Gastrocnemius medialis (tissue), 4 donors: ENCODE measurements at places on chromosomes 7 and 10. TPM values are rescaled to one million over a fixed set of nuclear protein-coding genes. Genes with fewer than 3 reads are reported as not detected.

DNA sequence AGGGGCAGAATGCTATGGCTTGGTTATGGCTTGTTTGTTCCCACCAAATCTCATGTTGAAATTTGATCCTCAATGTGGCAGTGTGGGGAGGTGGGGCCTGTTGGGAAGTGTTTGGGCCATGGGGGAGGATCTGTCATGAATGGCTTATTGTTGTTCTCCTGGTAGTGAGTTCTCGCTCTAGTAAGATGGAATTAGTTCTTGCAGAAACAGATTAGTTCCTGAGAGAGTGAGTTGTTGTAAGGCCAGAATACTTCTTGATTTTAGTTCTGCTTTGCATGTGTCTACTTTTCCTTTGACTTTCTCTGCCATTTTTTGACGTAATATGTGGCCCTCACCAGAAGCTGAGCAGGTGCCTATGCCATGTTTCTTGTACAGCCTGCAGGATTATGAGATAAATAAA lies 188.2 kb downstream of the KIF20B start:
- no peaks in the 10 kb centered on the region for H3K36me3 ChIP-seq
- no peaks in the 10 kb centered on the region for H3K4me1 ChIP-seq
- no peak overlapping the region for H3K27ac ChIP-seq
- no peak for DNase-seq

DNA sequence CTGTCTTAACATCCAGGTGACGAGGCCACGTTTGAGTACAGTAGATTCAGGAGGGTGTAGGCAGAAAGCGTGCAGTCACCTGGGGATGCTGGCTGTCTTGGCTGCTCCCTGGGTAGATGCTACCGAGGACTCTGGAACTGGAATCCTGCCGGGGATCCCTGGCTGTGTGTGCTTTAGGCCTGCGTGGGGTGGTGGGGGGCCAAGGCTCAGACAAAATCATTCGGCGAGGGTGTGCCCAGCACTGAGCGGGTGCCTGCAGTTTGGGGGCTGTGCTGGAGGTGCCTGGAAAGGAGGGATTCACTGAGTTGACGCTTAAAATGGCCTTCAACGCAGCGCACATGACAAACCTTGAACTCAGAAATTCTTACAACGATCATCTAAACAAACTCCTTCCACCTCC lies 93.5 kb upstream of the PODXL start:
- DNase-seq: no peak
- H3K4me1 ChIP-seq: no peaks in the 10 kb centered on the region
- H3K4me3 ChIP-seq: no peak overlapping the region

DNA sequence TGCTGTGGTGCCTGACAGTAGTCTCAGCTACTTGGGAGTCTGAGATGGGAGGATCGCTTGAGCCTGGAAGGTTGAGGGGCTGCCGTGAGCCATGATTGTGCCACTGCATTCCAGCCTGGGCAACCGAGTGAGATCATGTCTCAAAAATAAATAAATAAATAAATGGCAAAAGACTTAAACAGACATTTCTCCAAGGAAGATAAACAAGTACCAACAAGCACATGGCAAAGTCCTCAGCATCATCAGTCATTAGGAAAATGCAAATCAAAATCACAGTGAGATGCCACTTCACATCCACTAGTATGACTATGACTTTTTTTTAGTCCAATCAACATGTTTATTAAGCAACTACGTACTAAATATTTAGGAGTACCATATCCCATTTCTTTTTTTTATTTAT lies 21.3 kb upstream of the KPNA7 start:
- H3K27me3 ChIP-seq: no peaks in the 10 kb centered on the region
- DNase-seq: no peak
- H3K27ac ChIP-seq: no peak overlapping the region
- H3K36me3 ChIP-seq: no peaks in the 10 kb centered on the region
- no peak overlapping the region for H3K4me3 ChIP-seq

- H3K4me3 ChIP-seq: no peak overlapping the region
- peaks cover 2% of the 10 kb centered on the region for H3K27me3 ChIP-seq
- no peak overlapping the region for H3K27ac ChIP-seq
- DNase-seq: no peak
Observed at GRCh38 chr10:76126607-76127527, 695.4 kb downstream of the LRMDA start.

GRCh38 chr10:133195096-133195495 lies 34.9 kb upstream of the UTF1 start:
- H3K27ac ChIP-seq: no peak overlapping the region
- H3K4me3 ChIP-seq: no peak overlapping the region
- H3K27me3 ChIP-seq: no peaks in the 10 kb centered on the region
- no peaks in the 10 kb centered on the region for H3K36me3 ChIP-seq
- no peak for DNase-seq
- no peaks in the 10 kb centered on the region for H3K4me1 ChIP-seq

DNA sequence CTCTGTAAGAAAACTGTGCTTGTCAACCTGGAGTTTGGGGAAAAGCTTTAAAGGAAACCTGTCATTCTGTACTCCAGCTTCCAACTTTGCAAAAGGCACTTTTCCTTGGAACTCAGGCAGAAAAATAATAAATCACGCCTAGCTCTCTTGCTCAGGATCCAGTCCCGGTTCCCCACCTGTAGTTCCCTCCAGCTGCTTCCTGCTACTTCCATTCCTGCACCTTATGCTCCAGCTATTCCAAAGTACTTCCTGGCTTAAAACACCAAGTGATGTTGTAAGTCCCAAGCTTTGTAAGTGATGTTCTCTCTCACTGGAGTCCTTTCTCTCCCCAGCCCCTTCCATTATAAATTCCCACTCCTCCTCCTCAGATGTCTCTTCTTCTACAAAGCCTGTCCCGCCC lies 98.6 kb downstream of the GRM8 start:
- H3K4me3 ChIP-seq: no peak overlapping the region
- H3K27me3 ChIP-seq: no peaks in the 10 kb centered on the region
- DNase-seq: no peak
- H3K36me3 ChIP-seq: no peaks in the 10 kb centered on the region
- H3K27ac ChIP-seq: no peak overlapping the region

DNA sequence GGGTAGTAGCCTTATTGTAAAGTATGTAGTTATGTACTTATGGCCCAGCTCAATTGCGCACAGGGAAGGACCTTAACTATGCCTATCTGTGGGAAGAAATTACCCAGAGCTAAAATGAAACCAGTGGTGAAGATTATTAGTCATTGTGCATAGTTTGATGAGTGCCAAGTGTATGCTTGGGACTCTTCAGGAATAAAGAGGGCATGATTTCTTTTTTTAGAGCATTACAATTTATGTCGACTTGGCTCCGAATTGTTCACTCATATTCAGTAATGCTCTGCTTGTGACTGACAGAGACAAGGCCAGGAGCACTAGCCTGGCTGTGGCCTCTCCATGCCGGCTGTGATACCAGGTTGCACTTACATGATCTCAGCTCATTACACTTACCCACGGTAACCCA lies 269.5 kb downstream of the TRIL start:
- H3K4me3 ChIP-seq: peak overlapping the region; percentile 5
- H3K36me3 ChIP-seq: no peaks in the 10 kb centered on the region
- H3K27ac ChIP-seq: peak overlapping the region; percentile 81

- no peaks in the 10 kb centered on the region for H3K27me3 ChIP-seq
- no peak overlapping the region for H3K4me3 ChIP-seq
- DNase-seq: no peak
- H3K27ac ChIP-seq: no peak overlapping the region
- H3K4me1 ChIP-seq: no peaks in the 10 kb centered on the region
- H3K36me3 ChIP-seq: no peaks in the 10 kb centered on the region
Observed at GRCh38 chr10:50522908-50523307, 100.8 kb downstream of the SGMS1 start.

- no peak overlapping the region for H3K27ac ChIP-seq
- H3K36me3 ChIP-seq: no peaks in the 10 kb centered on the region
- peaks cover 19% of the 10 kb centered on the region for H3K27me3 ChIP-seq
- no peak overlapping the region for H3K4me3 ChIP-seq
- no peak for DNase-seq
- H3K4me1 ChIP-seq: no peaks in the 10 kb centered on the region
Observed at GRCh38 chr7:158957921-158958491, 101.6 kb downstream of the DYNC2I1 start.

GRCh38 chr7:44441079-44441478 lies 49.4 kb downstream of the NUDCD3 start:
- DNase-seq: no peak
- no peak overlapping the region for H3K27ac ChIP-seq
- H3K36me3 ChIP-seq: no peaks in the 10 kb centered on the region
- H3K4me1 ChIP-seq: peaks cover 27% of the 10 kb centered on the region
- H3K4me3 ChIP-seq: no peak overlapping the region
- H3K27me3 ChIP-seq: no peaks in the 10 kb centered on the region

- no peak overlapping the region for H3K4me3 ChIP-seq
- H3K27ac ChIP-seq: no peak overlapping the region
- H3K36me3 ChIP-seq: no peaks in the 10 kb centered on the region
- no peak for DNase-seq
Observed at GRCh38 chr10:12847361-12847975, 154.0 kb downstream of the CCDC3 start.

- H3K4me3 ChIP-seq: no peak overlapping the region
- DNase-seq: no peak
- H3K27ac ChIP-seq: no peak overlapping the region
- no peaks in the 10 kb centered on the region for H3K4me1 ChIP-seq
Observed at GRCh38 chr7:1223196-1223981, 9.3 kb upstream of the UNCX start.

OPN1SW gene
- not detected for total RNA-seq

RBP4 gene
- total RNA-seq: 16.2 TPM

ZNF92 gene
- 2.8 TPM for total RNA-seq
